ENCODE measurements at places on chromosomes 1 and 21.

GRCh38 chr1:101051688-101052638 is 26.4 kb upstream of the DPH5 start:
- no peak for DNase-seq

GRCh38 chr1:20124456-20125057 is 5.2 kb upstream of the PLA2G2D start:
- DNase-seq, result no peak

- DNase-seq, result no peak
Measured at GRCh38 chr1:40986956-40987355, 7.5 kb downstream of the CTPS1 start.

GRCh38 chr21:41234569-41234968 is 66.6 kb downstream of the BACE2 start:
- no peak for DNase-seq

DNA sequence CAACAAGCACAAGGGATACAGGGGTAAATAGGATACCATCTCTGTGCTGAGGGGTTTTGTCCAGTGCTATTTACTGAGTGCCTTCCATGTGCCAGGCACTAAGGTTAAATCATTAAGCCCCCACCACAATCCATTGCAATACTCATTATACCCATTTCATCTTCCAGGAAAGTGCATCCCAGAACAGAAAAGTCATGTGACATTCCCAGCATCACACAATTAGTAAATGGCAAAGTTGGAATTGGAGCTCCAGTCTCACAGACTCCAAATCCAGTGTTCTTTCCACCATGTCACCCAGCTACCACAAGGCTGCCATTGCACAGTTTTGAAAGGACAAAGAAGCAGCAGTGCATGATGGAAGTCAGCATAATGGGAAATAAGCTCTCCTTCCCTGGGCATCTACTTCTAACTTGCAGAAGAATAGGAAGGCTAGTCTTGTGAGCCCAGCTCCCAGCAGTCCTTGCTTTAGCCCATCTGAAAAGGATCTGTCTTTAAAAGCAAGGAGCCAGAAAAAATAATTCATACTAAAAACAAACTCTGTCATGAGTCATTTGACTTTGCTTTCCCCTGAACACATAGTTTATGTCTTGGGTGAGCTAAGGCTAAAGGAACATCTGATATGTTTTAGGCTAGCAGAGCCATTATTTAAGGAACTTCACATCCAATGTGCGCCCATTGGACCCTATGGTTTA is 111.4 kb upstream of the HOOK1 start:
- no peak for DNase-seq

DNA sequence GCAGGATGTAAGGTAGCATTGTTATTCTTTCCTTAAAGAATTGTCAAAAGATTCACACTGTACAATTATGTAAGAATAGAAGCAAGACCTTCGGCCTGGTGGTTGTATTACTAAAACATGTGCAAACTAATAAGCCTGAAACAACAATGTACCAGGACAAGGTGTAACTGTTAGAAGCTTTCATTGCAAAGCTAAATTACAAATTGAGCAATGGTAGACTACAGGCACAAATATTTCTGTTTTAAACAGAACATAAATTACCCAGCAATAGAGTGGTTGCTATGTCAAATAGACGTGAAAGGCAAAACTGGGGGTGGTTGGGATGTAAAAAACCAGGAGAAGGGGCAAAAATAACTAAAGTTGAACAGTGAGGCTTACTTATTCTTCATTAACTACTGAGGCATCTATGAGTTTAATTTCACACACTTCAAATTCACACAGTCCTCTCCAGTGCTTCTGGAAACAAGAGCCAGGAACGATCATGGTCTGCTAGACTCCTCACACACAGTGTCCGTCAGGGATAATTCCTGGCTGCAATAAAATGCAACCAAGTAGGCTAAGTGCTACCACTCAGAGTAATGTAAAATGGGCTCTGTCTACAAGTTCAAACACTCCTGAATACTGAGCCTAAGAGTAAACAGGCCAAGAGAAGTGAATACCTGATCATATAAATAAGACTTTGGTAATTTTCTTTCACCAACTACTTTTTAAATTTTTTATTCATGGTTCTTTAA is 39.3 kb upstream of the C1orf198 start:
- no peak for DNase-seq

- no peak for DNase-seq
Measured at GRCh38 chr1:61504852-61505390, 220.0 kb downstream of the TM2D1 start.
